ENCODE measurements at places on chromosomes 16 and 17.

DNA sequence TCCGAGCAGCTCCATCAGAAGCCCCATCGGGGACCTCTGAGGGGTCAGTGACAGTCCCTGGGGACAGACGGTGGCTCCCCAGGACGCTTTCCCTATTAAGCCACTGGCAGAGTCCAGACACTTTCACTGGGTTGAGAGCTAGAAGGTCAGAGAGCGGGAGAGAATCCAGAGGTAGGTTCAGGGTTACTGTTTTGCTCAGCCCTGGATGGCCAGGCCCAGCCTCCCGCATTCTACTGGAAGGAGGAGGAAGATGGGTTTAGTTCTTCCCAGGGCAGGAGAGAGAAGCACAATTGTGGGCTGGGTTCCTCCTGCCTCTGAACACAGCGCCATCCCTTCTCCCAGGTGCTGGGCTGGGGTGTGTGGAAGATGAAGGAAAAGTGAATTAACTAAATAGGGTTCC lies 452.8 kb downstream of the SLC39A11 start:
- no peak for DNase-seq

- DNase-seq, result no peak
These were observed 443 bp downstream of the CSNK2A2 start for GRCh38 chr16:58197314-58198012.

- DNase-seq, result peak; percentile 6
These were observed 537 bp downstream of the CNOT1 start for GRCh38 chr16:58628845-58629732.

- no peak for DNase-seq
These were observed 3.8 kb downstream of the LITAFD start for GRCh38 chr16:8885674-8886592.

DNA sequence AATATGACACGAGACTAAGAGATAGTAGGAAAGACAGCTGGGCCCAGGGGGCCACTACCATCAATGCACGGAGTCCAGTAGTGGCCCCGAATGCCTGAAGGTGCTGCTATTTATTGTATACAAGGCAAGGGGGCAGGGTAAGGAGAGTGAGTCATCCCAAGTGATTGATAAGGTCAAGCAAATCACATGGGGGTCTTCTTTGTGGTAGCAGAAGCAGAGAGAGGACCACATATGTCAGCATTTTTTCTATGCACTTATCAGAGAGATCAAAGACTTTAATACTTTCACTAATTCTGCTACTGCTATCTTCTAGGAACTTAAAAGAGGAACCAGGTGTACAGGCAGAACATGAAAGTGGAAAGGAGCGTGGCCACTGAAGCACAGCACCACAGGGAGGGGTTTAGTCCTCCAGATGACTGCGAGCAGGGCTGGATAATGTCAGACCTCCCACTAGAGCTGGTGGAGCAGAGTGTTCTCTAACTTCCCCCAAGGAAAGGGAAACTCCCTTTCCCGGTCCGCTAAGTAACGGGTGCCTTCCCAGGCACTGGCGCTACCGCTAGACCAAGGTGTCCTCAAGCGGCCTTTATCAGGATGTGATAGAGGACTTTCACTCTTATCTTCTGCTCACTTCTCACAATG lies 26.4 kb upstream of the ARL4D start:
- no peak for DNase-seq

DNA sequence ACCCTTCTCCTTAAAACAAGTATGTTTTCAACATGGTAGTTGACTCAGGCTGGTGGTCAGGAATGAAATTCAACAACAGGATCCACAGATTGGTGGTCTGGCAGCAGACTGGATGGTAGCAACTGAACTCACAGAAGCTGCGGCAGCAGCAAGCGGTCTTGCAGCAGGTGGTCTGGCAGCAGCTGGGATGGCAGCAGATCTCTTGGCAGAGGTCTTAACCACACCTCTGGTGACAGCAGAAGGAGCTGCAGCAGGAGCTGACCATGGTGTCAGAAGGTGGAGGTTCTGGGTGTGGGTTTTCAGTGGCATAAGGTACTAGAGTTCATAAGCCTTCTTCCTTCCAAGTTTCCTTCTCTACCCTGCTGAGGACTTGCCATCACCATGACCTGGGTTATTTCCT lies 2.2 kb upstream of the KRTAP4-1 start:
- no peak for DNase-seq

DNA sequence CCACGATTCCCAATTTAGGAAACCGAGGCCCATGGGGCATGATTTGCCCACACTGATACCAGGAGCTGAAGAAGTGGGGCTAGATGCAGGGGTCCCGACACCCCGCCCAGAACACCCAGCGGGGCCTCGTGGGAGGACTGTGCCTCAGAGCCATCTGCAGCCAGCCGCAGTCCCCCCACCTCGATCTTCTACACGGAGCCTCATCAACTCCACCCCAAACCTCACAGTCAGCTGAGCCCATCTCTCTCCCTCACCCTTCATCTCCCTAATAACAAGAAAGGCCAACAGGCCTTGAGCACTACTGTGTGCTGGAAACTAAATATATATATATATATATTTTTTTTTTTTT lies 4.2 kb downstream of the ITGAE start:
- no peak for DNase-seq

GRCh38 chr16:59259074-59259949 lies 525.2 kb upstream of the GOT2 start:
- DNase-seq, result no peak

GRCh38 chr16:25587783-25588182 lies 104.0 kb upstream of the HS3ST4 start:
- no peak for DNase-seq

- no peak for DNase-seq
These were observed 35.0 kb downstream of the GPT2 start for GRCh38 chr16:46918905-46919792.

Measured in thoracic aorta (tissue), 2 donors.